ENCODE measurements at places on chromosomes 13 and 19.
A peak's percentile ranks its signal among the peaks of the same experiment; 100 is the strongest.

GRCh38 chr19:49456326-49456725, 3.3 kb downstream of the ALDH16A1 start:
- DNase-seq, result no peak

DNA sequence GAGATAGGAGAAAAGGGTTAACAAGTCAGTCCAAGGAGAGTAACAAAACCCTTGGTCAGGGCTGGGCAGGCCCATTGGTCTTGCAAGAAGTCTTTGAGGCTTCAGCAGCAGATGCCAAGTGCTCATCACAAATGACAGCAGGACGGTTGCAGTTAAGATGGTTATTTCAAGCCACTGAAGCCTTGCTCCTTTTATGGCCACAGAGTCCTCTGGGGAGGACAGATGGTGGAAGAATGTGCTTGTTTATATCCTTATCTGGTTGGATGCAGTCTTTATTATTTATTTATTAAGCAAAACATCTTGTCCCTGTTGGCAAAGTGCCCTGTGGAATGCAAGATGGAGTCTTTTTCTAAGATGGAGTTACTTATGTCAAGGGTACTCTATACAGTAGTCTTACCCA, 19.2 kb upstream of the ZNF331 start:
- DNase-seq, result no peak

GRCh38 chr13:106088085-106088484, 447.4 kb downstream of the EFNB2 start:
- no peak for DNase-seq

DNA sequence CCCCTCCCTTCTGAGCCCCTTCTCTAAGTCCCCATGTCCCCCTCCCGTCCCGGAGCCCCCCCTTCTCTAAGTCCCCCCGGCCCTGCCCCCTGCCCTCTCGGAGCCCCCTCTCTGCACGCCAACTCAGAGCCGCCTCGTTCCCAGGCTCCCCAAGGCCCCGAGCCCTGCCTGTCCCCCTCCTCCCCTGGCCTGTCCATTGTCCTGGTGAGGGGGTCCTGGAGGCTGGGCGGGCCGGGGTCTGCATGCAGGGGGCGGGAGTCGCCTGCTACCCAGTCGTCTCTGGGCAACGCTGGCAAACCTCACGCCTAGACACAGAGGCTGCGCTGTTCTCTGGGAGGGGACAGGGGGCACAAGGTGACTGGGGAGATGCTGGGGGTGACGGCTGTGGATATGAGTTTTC, 39.2 kb upstream of the SEMA6B start:
- no peak for DNase-seq

DNA sequence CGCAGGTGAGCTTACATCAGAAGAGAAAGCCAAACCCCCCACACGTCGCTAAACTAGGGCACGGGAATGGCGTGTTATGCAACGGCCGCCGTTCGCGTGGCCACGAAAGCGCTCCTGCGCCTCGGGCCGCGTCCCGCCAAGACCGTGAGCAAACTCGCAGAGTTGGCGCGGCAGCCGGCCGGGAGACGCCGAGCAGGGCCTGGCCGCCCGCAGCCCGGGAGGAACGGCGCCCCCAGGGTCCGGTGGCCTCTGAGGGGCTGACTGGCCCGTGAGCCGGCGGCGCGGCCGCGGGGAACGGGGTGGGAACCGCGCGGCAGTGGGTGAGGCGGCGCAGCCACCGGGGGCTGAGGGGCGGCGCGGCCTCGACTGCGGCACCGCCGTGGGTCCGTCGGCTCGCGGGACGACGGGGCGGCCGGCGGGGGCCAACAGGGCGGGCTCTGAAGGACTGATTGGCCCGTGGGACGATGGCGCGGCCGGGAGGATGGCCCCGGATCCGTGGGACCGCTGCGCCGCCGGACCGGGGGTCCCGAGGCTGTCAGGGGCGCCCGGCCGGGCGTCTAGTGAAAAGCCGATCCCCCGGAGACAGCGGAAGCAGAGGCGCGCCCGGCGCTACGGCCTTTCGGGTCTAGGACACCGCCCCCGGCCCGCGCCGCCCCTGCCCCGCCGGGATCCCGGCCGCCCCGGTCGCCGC, 903 bp downstream of the LATS2 start:
- no peak for DNase-seq

DNA sequence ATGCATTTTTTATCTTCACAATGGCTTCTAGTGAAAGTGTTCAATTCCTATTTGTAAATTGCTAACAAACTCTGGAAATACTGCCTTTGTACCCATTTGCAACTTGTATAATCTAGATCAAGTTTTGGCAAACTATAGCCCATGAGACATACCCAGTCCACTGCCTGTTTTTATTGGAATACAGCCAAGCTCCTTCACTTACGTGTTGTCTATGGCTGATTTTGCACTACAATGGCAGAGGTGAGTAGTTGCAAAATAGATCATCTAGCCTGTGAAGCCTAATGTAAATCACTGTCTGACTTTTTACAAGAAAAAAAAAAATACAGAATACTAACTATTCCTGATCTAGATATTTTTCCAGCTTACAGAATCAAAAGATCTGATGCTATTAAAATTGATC, 37.1 kb downstream of the DZIP1 start:
- DNase-seq, result no peak

GRCh38 chr13:109254274-109254673, 532.1 kb downstream of the IRS2 start:
- no peak for DNase-seq

- DNase-seq, result no peak
These were observed 2316.2 kb upstream of the PCDH20 start for GRCh38 chr13:63731896-63732295.

- DNase-seq, result no peak
These were observed 23.3 kb downstream of the SMIM24 start for GRCh38 chr19:3456925-3457527.

DNA sequence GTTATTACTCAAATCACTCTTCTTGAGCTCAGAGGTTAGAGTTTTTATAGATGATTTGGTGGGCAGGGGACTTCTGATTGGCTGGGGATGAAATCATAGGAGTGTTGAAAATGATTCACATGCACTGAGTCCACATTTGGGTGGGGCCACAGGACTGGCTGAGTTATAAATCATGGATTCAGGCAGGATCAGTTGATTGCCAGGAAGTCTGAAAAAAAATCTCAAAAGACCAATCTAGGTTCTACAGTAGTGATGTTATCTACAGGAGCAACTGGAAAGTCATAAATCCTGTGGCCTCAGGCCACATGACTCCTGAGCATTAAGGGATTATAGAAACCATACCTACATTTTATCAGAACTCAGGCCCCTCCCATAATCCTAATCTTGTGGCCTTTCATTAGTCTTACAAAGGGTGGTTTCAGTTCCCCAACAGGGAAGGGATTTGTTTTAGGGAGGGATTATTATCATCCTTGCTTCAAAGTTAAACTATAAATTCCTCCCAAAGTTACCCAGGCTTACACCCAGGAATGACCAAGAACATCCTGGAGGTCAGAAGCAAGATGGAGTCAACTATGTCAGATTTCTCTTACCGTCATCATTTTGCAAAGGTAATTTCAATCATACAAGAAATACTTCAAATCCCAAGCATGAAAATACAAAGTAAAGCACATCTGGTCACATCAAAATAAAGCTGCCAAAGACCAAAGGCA, 5.6 kb upstream of the CCDC70 start:
- DNase-seq, result no peak

DNA sequence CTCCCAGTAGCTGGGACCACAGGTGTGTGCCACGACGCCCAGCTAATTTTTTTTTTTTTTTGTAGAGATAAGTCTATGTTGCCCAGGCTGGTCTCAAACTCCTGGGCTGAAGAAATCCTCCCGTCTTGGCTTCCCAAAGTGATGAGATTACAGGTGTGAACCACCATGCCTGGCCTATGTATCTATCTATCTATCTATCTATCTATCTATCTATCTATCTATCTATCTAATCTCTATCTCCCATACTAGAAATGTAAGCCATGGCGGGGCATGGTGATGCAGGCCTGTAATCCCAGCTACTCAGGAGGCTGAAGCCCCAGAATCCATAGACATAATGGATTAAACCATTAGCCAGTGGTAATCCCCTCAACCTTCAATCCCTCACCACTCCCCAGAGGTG, 6.5 kb upstream of the SERTAD3 start:
- no peak for DNase-seq

- DNase-seq, result no peak
These were observed 34.4 kb upstream of the ABCC4 start for GRCh38 chr13:95335667-95336066.

DNA sequence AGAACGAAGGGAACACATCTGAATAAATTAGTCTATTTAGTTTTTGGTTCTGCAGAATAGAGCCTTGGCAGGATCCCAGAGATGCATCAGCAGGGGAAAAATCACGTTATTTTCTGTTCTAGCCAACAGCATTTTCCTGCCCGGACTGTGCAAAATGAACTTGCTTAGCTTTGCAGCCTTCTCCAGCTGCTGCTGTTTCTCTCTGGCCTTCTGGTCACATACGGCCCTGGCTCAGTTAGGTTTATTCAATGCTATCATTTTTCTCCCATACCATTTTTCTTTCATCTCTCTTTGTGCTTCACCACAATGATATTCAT, 110.4 kb upstream of the KL start:
- DNase-seq, result no peak

- DNase-seq, result no peak
These were observed 721.5 kb upstream of the KLHL1 start for GRCh38 chr13:70829748-70830147.

- no peak for DNase-seq
These were observed 13.4 kb downstream of the ZNF20 start for GRCh38 chr19:12126707-12127106.

GRCh38 chr13:30607908-30608307, 9.8 kb upstream of the USPL1 start:
- DNase-seq, result peak; percentile 21

DNA sequence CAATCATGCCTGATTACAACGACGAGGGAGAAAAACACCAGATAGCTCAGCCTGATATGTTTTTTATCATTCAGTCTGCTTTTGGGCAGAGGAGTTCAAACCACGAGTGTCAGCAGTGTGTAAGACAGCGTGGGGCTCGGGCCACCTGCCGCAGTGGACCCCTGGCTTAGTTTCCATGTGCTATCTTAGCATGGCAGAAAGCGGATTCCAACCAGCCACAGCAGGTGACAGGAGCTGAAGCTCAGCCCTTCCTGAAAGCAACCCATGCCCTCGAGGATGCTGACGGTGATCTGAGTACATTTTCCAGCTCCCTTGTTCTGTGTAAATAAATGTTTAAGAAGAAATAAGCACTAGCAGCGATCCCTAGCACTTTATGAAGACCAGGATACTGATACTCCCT, 32.2 kb upstream of the MBNL2 start:
- DNase-seq, result no peak

DNA sequence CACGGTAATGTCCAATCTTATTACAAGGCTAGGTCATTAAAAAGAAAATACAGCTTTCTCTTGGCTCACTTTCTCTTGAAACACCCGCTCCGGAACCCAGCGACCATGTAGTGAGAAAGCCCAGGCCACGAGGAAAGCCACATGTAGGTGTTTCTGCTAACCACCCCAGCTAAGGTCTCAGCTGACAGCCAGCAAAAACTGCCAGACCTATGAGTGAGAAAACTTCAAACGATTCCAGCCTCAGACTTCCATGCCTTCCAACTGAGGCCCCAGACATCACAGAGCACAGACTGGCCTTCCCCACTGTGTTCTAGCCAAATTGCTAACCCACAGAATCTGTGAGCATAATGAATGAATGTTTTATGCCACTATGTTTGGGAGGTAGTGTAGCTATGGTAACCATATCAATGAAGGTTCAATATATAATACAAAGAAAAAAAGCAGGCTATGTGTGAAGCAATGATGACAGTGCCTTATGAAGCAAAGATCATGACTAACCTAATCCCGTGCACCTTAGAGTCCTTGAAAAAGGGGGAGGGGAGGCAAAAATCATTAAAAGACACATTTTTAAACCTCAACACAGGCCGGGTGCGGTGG, 11.9 kb upstream of the TPTE2 start:
- DNase-seq, result no peak

- no peak for DNase-seq
These were observed 26.8 kb upstream of the ACOD1 start for GRCh38 chr13:76921516-76921915.

DNA sequence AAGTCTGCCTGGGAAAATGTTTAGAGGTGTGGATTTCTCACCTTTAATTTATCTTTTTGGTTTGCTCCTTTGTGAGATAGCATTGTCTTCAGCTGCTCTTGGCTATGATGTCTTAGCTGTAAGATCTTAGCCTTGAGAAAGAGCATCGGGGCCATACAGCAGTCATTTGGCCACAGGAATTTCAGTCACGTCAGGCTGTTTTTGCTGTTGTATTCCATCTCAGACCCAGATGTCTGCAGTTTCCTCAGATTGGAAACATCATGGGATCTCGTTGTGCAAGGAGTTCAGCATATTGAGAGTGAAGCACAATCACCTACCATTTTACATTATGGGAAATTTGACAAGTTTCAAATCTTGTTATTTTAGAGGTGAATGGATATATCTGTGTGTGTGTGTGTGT, 89.3 kb upstream of the C1QTNF9B start:
- DNase-seq, result no peak

- DNase-seq, result no peak
These were observed 1.6 kb downstream of the TRIM28 start for GRCh38 chr19:58545286-58546018.

DNA sequence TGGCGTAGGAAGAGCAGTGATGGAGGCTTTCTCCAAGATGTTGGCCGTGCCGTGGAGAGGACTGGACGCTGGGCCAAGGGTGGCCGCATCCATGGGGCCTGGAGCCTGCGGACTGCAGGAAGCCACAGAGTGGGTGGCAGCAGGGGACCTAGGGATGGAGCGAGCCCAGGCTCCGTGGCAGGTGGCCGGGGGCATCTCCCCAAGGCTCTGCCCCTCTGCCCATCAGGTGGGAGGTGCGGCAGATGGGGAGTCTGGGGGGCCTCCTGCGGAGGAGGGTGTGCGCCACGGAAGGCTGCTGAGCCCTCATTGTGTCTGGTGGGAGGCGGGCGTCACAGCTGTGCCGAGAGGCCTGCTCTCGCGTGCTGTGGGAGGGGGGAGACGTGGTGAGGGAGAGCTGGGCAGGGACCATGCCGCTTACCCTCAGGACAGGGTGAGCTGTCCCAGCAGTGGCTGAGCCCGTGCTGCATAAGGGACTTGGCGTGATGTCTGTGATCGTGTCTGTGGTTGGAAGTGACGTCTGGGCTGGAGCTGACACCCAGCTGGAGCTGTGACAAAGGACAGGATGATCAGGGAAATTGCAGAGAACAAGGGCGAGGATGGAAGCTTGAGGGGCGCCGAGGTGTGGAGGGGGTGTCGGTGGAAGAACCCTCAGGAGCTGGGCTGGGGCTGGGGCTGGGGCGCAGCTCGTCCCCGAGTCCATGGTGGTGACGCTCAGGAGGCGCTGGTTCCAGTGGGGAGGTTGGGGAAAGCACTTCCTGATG, 13.4 kb downstream of the MCF2L start:
- no peak for DNase-seq
